Aorta (tissue), 5 donors: ENCODE measurements at places on chromosomes 7 and 10. TPM values are rescaled to one million over a fixed set of nuclear protein-coding genes. Genes with fewer than 3 reads are reported as not detected.

- DNase-seq: no peak
- no peak overlapping the region for H3K27ac ChIP-seq
- H3K36me3 ChIP-seq: no peaks in the 10 kb centered on the region
- no peak overlapping the region for H3K4me3 ChIP-seq
- peaks cover 1% of the 10 kb centered on the region for H3K4me1 ChIP-seq
- no peaks in the 10 kb centered on the region for H3K27me3 ChIP-seq
Measured at GRCh38 chr7:37367010-37367409, 81.7 kb downstream of the ELMO1 start.

DNA sequence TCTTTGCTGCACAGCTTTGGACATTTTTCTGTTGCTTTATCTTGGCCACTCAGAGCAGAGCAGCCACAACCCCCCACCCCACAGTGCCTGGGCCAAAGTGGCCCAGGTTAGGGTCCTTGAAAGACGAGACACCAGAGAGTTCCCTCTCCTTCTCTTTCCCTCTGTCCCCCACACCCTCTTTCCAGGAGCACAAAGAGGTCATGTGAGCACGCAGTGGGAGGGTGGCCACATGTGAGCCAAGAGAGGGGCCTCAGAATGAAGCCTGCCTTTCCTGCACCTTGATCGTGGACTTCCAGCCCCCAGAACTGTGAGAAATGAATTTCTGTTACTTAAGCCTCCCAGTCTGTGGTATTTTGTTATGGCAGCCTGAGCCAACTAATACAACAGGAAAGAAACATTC is 14.6 kb upstream of the MSMB start:
- no peak for DNase-seq
- H3K27ac ChIP-seq: no peak overlapping the region
- H3K4me1 ChIP-seq: no peaks in the 10 kb centered on the region
- no peak overlapping the region for H3K4me3 ChIP-seq
- H3K27me3 ChIP-seq: no peaks in the 10 kb centered on the region
- H3K36me3 ChIP-seq: no peaks in the 10 kb centered on the region

GRCh38 chr7:151113344-151114150 is 27.3 kb downstream of the AGAP3 start:
- H3K4me1 ChIP-seq: no peaks in the 10 kb centered on the region
- H3K27me3 ChIP-seq: no peaks in the 10 kb centered on the region
- H3K36me3 ChIP-seq: no peaks in the 10 kb centered on the region
- no peak overlapping the region for H3K4me3 ChIP-seq

DNA sequence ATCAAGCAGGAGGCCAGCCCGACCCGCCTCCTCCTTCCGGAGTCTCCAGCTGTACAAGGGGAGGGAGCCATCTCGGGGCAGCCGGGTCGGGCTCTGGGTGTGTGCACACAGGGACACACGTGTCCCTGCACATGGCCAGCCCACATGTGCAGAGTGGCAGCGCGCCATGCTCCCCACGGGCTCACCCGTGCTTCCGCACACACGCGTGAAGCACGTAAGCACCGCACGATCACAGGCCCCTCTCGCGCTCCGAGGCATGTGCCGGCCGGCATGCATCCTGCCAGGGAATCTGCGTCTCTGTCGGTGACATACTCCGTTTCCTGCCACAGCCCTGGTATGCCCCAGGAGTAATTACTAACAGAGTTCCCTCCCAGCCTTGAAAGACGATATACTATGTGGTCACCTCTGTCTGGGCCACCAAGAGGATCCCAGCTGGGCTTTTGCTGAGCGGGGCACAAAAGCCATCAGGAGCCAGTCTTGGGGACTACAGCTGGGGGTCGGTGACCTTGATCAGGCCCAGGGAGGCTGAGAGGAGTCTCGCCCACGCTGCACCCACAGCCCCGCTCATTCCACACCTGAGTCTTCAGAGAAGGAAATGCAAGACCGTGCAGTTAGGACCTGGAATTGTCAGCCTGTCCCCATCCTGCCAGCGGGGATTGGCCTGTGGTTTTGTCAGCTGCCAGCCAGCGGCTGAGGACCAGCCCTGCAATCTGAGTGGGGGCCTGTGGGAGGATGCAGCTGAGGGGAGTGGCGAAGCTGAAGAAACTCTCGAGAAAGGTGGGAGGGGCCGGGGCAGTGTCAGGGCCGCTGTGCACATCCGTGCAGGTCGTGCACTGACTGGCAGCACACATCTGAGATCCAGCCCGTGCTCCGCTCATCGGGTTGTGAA is 11.0 kb upstream of the LFNG start:
- H3K4me3 ChIP-seq: no peak overlapping the region
- H3K27me3 ChIP-seq: no peaks in the 10 kb centered on the region
- no peak for DNase-seq

- H3K4me3 ChIP-seq: no peak overlapping the region
- H3K27me3 ChIP-seq: no peaks in the 10 kb centered on the region
- DNase-seq: peak; percentile 47
- H3K27ac ChIP-seq: no peak overlapping the region
Measured at GRCh38 chr7:4210821-4211220, 471.3 kb upstream of the FOXK1 start.

GRCh38 chr7:142012825-142013511 is 17.3 kb downstream of the MGAM start:
- H3K27me3 ChIP-seq: no peaks in the 10 kb centered on the region
- H3K36me3 ChIP-seq: no peaks in the 10 kb centered on the region
- H3K27ac ChIP-seq: no peak overlapping the region
- H3K4me1 ChIP-seq: no peaks in the 10 kb centered on the region
- H3K4me3 ChIP-seq: no peak overlapping the region
- no peak for DNase-seq

DNA sequence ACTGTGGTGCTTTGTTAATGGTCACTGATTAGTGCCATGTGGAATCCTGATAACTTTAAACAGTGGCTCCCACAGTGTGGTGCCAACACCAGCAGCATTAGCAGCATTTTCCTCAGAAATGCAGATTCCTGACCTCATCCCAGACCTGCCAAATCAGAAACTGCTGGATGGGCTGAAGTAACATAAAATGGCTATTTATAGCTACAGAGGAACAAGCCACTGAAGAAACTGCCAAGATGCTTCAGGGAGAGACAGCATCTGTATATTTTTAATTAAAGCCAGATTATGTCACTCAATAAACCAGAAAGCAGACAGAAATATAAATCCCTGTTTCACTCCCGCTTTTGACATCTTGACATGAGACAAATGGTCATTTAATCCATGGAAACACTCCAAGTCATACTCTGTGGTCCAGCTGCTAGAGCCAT is 178.5 kb downstream of the AMPH start:
- no peak overlapping the region for H3K4me3 ChIP-seq
- no peak overlapping the region for H3K27ac ChIP-seq
- no peaks in the 10 kb centered on the region for H3K27me3 ChIP-seq
- no peaks in the 10 kb centered on the region for H3K36me3 ChIP-seq
- no peak for DNase-seq
- no peaks in the 10 kb centered on the region for H3K4me1 ChIP-seq

- no peaks in the 10 kb centered on the region for H3K27me3 ChIP-seq
- no peaks in the 10 kb centered on the region for H3K4me1 ChIP-seq
- H3K36me3 ChIP-seq: no peaks in the 10 kb centered on the region
- no peak overlapping the region for H3K27ac ChIP-seq
- DNase-seq: no peak
Measured at GRCh38 chr7:99242682-99243081, 30.0 kb upstream of the MYH16 start.

DNA sequence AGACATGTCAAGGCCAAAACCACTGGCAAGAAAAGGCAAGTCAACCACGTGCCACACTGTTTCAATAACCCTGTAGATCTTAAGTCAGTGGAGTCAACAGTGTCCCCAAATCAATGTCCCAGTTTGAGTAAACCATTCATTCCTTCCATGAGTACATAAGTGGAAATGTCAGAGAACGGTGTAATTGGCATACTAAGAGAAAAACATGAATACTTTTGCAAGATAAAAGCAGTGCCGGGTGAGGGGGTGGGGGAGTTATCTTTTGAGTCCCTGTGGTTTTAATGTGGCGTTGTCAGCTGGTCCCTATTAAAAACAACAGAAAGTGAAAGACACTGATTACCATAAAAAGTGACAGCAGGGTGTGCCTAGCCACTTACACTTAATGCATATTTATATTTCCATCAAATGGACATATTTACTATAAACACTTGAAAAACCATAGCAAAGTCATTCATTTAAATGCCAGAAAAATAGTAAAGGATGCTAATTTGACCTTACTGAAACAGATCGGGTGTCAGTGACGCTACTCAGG is 37.8 kb downstream of the RSU1 start:
- H3K4me1 ChIP-seq: no peaks in the 10 kb centered on the region
- H3K27ac ChIP-seq: no peak overlapping the region
- H3K4me3 ChIP-seq: no peak overlapping the region
- peaks cover 5% of the 10 kb centered on the region for H3K36me3 ChIP-seq

- DNase-seq: peak; percentile 20
- H3K4me3 ChIP-seq: no peak overlapping the region
- H3K27me3 ChIP-seq: no peaks in the 10 kb centered on the region
- no peaks in the 10 kb centered on the region for H3K4me1 ChIP-seq
- no peaks in the 10 kb centered on the region for H3K36me3 ChIP-seq
- no peak overlapping the region for H3K27ac ChIP-seq
Measured at GRCh38 chr7:56291-56913, 136.0 kb upstream of the FAM20C start.

The GIMAP1 gene
- 4.3 TPM for polyA plus RNA-seq

The OR13A1 gene
- polyA plus RNA-seq: not detected

The PITX3 gene
- polyA plus RNA-seq: not detected

The FAM237B gene
- not detected for polyA plus RNA-seq

The IFIT1B gene
- not detected for polyA plus RNA-seq

The LEP gene
- not detected for polyA plus RNA-seq

The ZCWPW1 gene
- 18.7 TPM for polyA plus RNA-seq

The STK31 gene
- polyA plus RNA-seq: 0.13 TPM
